ENCODE measurements at places on chromosomes 6 and 20.

DNA sequence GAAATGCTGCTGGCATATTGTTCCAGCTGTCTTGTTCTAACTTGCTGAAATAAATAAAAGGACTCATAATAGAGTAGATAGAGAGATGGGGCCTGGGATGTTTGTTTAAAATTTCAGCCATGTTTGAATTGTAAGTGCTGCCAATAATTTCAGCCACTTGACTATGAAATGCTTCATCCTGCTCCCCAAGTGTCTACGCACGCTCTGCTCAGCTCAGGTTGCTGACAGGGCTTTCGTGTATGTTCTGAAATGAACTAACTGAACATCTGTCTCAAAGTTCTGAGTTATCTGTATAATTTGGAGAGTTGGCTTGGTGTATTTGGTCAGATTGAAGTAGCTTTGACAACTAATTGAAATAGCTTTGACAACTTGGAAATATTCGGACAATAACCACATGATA, 387.8 kb downstream of the BMP2 start:
- no peak for DNase-seq

DNA sequence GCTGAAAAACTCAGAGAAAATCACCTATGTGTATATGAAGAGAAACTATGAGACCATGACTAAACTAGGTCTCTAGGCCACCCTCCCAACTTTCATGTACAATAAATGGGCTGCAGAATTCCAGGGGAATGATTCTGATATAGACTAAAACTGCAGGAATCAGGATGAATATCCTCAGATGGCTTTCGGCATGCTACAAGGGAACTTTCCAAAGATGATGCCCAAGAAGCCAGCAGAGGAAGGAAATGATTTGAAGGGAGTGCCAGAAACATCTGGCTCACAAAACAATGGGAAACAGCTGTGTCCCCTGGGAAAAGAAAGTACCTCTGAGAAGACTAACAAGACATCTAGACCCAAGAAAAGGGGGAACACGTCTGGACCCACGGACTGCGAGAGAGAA, 41.1 kb downstream of the PLN start:
- no peak for DNase-seq

- DNase-seq, result no peak
Measured at GRCh38 chr6:151324488-151324825, 66.9 kb downstream of the ZBTB2 start.

DNA sequence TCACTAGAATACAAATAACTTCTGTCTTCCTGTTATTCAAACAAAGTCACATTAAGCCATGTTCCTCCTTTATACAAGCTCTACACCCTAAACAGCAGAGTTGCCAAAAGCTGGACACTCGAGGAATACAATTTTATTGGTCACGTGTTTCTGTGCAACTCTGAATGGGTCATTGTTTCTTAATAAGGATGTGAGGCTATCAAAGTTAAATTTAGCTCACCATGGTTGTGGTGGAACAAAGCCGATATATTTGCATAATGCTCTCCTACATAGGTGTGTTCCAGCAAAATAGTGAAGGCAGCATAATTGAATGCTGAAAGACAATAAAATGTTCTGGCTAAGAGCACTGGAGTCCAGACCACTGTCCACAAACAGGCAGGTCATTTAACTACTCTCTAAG, 36.9 kb upstream of the CD2AP start:
- DNase-seq, result no peak

- DNase-seq, result no peak
Measured at GRCh38 chr20:9994676-9995075, 40.1 kb upstream of the ANKEF1 start.

DNA sequence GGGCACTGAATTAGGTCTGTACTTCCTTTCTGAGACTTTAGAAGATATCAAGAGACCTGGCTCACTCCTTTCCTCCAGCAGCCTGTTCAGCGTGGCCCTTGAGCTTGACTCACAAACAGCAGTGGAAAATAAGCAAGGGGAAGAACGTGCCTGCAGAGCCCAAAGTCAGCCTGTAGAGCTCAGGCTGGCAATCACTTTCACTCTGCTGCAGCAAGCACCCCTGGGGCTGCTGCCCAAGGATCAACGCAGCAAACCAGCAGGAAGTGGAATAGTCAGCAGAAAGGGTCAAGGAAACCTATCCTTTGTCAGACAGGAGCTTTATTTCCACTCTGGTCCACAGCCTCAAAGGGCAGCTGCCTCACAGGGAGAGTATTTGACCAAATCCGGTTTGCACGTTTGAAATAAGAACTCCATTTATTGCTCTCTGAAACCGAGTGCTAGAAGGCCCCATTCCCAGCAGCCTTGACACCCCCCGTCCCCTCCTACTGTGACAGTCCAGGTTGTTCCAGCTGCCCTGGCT, 77.4 kb downstream of the PRDM1 start:
- no peak for DNase-seq

DNA sequence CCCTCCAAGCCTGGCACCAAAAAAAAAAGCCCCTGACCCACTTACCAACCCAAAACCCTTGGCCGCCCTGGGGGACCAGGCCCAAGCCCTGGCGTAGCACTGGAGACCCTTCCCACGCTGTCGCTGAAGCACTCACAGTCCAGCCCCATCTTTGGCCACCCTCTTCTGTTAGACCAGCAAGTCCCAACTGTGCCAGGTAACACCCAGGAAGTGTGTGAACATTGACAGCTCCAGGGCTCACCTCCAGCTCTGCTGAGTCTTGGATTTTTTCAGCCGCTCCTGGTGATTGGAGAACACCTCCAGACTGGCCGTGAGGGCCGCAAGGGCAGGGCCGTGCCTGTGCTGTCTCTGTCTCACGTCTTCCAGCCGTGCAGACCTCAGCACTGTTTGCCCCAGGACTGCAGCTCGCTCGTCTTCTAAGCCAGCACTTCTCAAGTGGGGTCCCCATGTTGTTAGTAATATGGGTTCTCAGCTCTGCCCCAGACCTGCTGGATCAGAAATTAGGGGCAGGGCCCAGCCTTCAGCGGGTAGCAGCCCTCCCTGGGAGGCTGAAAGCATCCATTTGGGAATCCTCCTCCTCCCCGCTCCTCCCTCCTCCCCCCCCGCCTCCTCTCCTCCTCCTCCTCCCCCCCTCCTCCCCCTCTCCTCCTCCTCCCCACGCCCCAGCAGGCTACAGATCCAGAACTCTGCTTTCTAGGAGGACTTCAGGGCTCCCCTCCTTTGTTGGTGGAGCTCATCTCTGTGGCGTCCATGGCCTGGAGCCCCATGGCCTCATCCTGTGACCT, 18.1 kb downstream of the NPEPL1 start:
- DNase-seq, result no peak

DNA sequence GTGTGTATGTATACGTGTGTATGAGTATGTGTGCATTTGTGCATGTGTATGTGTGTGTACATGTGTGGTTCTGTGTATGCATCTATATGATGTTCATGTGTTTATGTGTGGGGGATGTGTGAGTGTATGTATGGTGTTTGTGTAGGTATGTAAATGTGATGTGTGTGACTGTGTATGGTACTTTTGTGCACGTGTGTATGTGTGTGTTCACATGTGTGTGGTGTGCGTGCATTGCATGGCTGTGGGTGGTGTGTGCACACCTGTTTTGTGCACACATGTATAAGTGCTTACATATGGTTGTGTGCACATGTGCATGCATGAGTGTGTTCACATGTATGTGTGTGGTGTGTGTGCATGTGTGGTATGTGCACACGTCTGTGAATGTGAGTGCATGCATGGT, 6.2 kb downstream of the THBS2 start:
- DNase-seq, result no peak

- no peak for DNase-seq
Measured at GRCh38 chr6:52418606-52419005, 1.5 kb upstream of the EFHC1 start.

DNA sequence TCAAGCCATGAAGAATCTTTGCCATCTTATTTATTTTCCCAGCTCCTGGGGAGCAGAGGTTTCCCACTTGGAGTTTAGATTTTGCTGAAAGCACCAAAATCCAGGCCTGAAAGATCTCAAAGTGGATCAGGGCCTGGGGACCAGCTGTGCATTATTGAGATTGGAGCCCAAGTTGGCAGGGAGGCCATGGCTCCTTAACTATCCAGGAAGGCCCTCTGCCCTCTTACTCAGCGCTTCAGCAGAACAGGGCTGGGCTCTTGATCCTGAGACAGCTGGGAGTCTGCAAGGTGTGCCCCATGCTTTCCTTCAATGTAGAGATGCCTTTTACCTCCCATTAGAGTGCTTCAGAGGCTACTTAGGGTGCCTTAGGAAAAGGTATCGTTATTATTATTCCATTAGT, 24.6 kb downstream of the FOXO3 start:
- DNase-seq, result no peak

GRCh38 chr20:33704197-33704924, 15.7 kb downstream of the PXMP4 start:
- DNase-seq, result no peak

DNA sequence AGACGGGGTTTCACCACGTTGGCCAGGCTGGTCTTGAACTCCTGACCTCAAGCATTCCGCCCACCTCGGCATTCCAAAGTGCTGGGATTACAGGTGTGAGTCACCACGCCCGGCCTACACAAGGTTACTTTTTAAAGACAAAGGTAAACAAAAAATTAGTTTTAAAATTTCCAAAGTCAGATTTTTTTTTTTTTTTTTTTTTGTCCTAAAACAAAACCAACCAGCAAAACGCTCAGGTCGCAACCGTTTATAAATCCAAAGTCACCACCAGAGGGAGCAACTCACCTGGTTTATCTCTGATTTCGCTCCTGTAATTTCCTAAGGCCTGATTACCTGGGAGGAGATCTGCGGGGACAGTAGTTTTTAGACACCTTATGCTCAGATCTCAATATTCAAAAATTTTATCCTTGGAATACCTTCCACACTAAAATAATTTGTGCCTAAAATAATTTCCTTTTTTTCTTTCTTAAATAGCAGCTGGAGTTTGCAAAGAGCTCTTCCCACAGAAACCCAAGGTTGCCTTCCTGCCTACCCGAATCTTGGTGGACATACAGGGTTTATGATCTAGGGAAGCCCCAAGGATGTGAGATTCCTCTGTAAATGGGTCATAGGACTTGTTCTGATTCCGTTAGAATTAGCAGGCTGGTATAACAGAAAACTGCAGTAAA, 19.8 kb upstream of the TREM1 start:
- DNase-seq, result peak; percentile 52

- DNase-seq, result no peak
Measured at GRCh38 chr6:170025935-170026750, 264.7 kb downstream of the DLL1 start.

Measured in right renal cortex interstitium (tissue), 3 donors.